Activated naive CD4-positive, alpha-beta T cell treated with anti-CD3 and anti-CD28 coated beads, Interleukin-2, amount 50 U/mL, for 72 hours (primary cell): ENCODE measurements at places on chromosomes 5 and 9. TPM values are rescaled to one million over a fixed set of nuclear protein-coding genes. Genes with fewer than 3 reads are reported as not detected.

Gene IFNA2
- not detected for total RNA-seq

DNA sequence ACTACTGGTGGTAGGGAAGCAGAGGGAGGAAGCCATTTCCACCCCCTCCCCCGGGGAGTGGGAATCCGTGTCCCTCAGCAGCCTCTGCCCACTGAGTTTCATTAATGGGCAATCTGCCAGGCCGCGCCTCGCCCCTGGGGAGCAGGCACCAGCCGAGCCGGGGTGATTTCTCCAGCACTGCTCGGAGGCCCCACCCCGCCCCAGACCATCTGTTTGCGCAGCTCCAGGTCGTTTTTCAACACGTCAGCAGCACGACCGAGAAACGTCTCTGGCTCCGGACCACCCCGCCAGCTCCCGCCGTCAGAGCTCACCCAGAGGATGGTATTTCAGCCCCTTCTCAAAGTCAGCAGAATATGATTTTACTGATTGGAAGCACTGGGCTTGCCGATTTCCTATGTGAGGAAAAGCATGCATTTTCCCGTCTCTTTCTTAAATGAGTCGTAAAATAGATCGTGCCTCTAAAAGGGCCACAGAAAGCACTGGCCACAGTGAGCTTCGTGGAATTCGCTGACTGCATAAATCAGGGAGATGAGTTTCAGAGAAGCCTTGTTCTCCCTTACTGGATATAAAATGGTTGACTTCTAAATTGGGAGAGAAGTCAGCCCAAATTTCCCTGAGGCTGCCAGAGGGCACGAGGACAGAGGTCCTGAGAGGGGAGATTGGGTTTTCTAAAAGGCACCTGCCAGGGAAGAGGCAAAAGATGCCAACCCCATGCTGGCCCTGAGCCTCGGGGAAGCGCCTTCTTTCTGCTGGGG lies 47.0 kb downstream of the OLFM1 start:
- DNase-seq: no peak

DNA sequence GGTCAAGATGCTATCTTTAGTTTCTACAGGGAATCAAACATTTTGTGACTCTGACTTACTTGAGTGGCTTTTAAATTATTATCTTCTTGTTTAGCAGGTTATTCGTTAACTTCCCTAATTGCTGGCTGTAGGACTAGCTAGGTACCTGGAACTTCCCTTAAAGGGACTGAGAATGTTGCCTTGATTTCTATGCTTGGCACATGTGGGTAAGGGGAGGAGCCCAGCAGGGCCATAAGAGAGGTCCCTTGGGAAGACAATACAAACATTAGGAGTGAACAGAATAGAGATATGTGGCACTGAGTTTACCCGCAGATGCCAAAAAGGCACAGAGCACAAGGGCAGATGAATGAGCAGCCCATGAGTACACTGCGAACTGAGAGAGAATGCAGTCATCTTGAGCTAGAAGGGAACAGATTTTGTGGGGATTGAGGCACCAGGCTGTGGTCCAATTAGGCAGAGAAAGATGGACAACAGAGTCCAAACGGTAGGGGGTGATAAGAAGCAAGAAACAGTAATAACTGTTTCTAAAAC lies 9.8 kb downstream of the CKMT2 start:
- no peak for DNase-seq

- DNase-seq: no peak
Observed at GRCh38 chr5:131495536-131496399, 139.3 kb downstream of the RAPGEF6 start.

DNA sequence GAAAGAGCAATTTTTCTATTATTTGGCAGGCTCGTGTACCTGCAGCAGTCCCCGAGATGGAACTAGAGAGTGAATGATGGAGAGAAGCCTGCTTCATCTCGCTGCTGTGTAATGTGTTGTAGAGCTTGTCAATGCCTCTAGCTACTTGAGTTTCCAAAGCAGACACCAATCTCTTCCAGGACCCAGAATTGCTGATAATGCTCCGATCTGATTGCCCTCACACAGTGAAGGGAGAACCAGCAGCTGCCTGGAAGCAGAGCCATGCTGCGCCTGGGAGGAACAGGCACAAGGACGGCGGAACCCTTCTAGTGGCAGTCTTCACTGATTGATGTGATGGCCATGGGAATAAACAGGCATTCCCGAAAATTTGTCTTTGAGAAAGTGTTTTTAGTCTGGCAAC lies 288.0 kb downstream of the ICE1 start:
- no peak for DNase-seq

- DNase-seq: peak; percentile 3
Observed at GRCh38 chr5:114101153-114101552, 260.7 kb upstream of the KCNN2 start.

GRCh38 chr9:93122721-93123221 lies 11.3 kb downstream of the NINJ1 start:
- peak; percentile 52 for DNase-seq

DNA sequence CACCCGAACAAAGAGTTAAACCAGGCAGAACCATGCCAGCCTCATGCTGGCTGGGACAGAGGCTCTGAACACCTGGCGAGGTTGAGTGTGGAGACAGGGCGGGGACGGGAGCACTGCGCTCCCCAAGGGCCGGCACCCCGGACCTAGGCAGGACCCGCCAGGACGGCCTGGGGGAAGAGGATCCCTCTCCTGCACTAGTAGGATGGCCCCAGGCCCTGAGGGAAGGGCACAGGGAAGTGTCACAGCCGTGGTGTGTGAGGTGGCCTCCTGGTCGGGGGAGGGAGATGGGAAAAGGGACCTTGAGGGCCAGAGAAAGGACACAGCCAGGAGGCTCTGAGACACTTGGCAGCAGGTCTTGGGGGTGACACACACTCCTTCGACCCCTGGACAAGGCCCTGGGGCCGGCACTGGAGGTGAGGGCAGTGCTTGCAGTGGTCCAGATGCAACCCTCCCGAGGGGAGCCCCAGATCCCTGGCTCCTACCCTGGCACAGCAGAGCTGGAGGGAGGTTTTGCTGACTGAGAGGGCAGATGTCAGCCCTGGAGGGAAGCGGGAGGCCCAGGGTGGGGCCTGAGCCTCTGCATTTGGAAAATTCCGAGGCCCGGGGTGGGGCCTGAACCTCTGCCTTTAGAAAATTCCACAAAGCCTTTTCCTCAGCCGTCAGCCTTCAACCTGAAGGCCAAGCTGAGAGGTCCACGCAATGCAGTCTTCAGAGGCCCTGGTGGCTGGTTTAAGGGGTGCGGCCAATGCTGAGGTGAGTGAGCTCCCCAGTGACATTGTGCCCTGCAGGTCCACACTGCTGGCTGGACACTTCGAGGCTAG lies 24.8 kb upstream of the TERT start:
- peak; percentile 54 for DNase-seq

Gene NTRK2
- 0.16 TPM for total RNA-seq

DNA sequence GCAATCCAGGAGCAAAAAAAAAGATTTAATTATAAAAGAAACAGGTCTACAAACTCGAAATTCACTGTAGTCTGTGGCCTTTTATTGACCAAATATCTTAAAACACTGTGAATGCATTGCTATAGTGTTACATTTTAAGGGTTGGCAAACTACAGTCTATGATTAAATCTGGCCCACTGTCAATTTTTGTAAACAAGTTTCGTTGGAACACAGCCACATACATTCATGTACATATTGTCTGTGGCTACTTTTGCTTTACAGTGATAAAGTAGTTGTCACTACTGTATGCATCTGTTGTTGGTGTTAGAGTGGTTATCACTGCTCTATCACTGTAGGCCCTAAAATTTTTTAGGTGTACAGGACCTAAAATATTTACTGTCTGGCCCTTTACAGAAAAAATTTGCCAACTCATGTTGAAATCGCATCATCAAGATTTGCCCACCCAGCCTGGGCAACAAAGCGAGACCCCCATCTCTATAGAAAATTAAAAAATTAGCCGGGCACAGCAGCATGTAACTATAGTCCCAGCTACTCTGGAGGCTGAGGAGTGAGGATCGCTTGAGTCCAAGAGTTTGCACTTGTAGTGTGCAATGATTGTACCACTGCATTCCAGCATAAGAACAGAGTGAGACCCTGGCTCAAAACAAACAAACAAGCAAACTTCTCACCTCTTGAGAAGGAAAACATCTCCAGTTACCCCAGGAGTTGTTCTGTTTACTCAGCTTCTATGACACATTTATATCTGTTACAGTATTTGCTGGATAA lies 89.0 kb downstream of the ERBIN start:
- no peak for DNase-seq

DNA sequence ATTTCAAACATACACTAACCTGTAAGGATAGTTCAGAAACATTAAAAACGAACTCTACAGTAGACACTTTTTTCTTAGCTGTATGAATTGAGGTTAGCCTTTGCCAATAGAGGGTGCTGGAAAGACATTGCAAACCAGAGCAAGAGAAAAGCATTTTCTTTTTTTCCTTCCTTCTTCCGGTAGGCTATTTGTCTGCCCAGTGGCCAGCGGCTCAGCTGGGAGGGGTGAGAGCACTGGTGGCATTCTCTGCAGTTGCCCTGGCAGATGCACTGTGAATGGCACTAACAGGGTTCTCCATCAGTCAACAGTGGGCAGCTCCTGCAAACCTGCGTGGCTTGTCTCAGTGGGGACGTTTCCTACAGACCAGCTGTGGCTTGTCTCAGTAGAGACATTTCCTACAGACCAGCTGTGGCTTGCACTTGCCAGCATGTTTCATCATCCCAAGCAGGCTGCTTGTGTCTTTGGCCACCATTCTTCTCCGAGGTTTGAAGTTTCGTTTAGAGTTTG lies 984.5 kb upstream of the CDH18 start:
- no peak for DNase-seq

- DNase-seq: no peak
Observed at GRCh38 chr5:10406651-10407050, 35.0 kb upstream of the ROPN1L start.

- no peak for DNase-seq
Observed at GRCh38 chr9:134134949-134135342, 936 bp upstream of the WDR5 start.

DNA sequence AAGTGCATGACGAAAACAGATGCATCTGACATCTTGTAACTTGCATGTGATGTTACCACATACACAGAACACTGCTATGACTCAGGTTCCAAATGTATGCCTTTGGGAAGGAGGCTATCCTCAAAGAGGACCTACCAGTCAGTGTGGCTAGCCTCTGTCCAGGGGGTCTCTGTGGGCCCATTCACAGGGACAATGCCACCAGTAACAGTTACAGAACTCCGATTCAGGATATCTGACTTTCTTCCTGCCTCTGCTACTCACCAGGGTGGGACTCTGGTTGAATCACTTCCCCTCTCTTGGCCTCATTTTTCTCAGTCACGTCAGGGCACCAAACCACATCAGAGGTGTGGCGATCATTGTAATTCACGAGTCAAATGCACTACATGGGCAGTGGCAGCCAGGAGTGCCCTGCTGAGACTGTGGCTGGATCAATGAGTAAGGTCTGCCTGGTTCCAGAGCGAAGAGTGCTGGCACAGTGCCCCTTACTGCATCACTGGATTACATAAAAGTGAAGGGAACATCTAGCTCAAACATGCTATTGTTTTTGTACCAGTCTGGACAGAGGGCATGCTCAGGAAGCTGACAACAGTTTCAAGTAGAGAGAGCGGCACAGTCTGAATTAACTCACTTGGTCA lies 13.2 kb downstream of the ATOX1 start:
- DNase-seq: peak; percentile 70

GRCh38 chr5:172876578-172876977 lies 42.5 kb downstream of the ERGIC1 start:
- DNase-seq: no peak

- DNase-seq: no peak
Observed at GRCh38 chr9:93141771-93142483, 7.9 kb upstream of the NINJ1 start.

DNA sequence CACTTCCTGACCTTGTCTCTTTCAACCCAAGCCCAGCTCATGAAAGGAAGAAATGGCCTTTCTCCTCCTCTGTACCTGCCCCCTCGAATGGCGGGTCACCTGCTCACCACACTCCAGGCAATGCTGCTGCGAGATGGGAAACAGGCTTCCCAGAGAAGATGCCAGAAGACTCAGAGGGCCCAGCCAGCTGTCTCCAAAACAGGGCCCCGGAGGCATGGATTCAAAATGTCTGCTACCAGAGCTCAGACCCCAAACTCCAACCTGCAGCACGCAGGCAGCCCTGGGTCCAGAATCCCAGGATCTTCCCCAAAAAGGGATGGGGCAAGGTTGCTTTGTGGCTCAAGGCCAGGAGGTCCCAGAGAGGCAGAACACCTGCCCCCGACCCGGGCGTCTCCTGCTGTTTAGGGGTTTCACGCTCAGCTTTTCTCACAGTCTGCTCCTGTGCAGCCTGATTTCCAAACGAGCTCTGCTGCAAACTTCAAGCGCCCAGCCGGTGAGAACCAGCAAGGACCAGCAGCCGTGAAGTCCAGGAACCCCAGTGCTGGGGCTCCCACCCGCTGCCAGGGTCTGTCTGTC lies 42.5 kb downstream of the VAV2 start:
- no peak for DNase-seq

Gene SLC34A3
- total RNA-seq: not detected

- no peak for DNase-seq
Observed at GRCh38 chr9:73549991-73550390, 398.3 kb downstream of the ANXA1 start.

Gene ADAMTS2
- total RNA-seq: not detected

DNA sequence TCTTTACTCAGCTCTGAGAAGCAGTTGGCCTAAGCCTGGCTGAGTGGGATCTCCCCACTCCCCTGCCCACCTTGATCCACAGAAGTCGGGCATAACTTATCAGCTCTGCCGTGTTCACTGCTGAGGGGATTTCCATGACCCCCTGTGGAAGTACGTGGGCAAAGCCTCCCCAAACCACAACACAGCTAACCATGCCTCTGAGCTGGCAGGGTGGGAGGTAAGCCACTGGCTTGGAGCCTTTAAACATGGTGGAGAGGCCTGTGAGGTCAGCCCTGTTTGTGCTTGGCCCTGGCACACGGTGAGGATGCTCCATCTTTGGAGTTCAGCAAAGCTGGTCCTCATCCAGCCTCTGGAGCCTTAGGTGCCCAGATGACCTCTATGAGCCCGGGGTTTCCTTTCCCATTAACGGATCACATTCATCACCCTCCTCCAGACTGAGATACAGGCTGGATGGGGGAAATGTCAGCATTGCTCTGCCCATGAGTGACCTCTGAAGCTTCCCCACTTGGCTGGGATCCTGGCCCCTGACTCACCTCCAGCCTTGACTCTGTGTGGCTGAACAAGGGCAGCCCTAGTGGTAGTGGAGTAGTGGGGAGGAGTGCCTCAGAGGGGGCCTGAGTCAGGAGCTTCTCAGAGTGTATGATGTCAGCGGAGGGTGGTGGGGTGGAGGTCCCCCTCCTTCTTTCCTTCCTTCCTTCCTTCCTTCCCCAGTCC lies 6.2 kb downstream of the PDLIM4 start:
- peak; percentile 52 for DNase-seq

- DNase-seq: no peak
Observed at GRCh38 chr5:137072361-137073115, 426.6 kb downstream of the SPOCK1 start.

Gene ENHO
- not detected for total RNA-seq
